Tibial nerve (tissue), 4 donors: ENCODE measurements at places on chromosomes 1 and 21. TPM values are rescaled to one million over a fixed set of nuclear protein-coding genes. Genes with fewer than 3 reads are reported as not detected.

HES5 gene
- not detected for total RNA-seq

DNA sequence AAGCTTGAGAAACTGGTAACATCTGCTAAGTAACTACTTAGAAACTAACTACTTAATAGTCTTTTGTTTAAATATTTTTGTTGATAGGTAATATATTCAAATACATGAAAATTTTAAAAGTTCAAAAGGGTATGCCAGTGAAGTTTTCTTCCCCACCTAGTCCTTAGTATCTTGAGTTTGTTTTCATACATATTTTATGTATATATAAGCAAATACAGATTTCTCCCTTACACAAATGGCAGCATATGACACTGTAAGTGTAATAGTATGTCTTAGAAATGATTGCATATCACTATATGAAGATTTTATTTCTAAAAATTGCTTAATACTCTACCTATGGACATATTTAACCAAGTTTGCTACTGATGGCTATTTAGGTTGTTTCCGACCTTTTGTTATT, 38.9 kb downstream of the MARK1 start:
- no peak overlapping the region for H3K27ac ChIP-seq
- no peak for DNase-seq
- no peaks in the 10 kb centered on the region for H3K4me1 ChIP-seq
- H3K27me3 ChIP-seq = no peaks in the 10 kb centered on the region
- no peak overlapping the region for H3K4me3 ChIP-seq
- H3K36me3 ChIP-seq = no peaks in the 10 kb centered on the region

GRCh38 chr1:213020016-213020415, 4.3 kb upstream of the ANGEL2 start:
- no peak overlapping the region for H3K27ac ChIP-seq
- no peak for DNase-seq
- H3K4me3 ChIP-seq = no peak overlapping the region
- H3K36me3 ChIP-seq = no peaks in the 10 kb centered on the region

- no peaks in the 10 kb centered on the region for H3K36me3 ChIP-seq
- DNase-seq = no peak
Measured at GRCh38 chr1:37741662-37742061, 23.3 kb downstream of the EPHA10 start.

DNA sequence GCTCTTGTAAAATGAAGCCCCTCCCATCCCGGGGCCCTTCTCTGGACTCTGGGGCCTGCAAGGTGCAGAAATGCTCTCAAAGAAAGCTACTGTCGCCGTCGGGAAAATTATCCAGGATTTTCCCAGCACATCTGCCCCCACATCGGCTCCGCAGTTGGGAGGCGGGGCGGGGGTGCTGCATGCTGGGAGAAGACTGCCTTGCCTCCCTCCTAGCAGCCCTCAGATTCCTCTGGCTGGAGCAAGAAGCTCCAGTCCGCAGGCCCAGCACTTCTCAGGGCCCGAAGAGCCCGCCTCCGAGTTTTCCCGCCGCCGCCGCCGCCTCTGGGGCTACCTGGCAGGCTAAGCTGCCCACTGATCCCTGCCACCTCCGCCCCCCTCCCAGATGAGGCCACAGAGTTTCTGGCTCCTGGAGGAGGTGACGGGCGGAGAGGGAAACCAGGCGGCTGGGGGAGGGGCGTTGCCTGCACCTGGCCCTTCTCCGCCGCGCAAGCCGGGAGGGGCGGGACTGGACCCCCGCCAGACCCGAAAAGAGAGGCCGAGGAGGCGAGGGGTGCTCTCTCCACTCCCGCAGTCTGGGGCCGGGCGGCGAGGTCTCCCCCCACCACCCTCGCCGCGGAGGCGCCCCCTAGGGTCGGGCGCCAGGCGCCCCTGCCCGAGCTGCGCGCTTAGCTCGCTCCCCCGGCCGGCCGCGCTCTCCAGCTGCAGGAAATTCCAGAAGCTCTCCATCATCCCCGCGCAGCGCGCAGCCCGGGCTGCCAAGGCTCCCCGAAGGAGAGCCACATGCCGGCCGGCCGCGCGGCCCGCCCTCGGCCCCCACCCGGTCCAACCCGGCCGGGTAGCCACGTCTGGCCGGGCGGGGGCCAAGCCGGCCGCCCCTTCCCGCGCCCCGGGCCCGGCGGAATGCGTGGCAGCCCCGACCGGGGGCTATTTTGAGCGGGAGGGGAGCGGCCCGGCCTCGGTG, 28.8 kb downstream of the AHDC1 start:
- peak overlapping the region; percentile 95 for H3K27ac ChIP-seq
- DNase-seq = no peak
- peak overlapping the region; percentile 49 for H3K4me3 ChIP-seq
- no peaks in the 10 kb centered on the region for H3K27me3 ChIP-seq

DNA sequence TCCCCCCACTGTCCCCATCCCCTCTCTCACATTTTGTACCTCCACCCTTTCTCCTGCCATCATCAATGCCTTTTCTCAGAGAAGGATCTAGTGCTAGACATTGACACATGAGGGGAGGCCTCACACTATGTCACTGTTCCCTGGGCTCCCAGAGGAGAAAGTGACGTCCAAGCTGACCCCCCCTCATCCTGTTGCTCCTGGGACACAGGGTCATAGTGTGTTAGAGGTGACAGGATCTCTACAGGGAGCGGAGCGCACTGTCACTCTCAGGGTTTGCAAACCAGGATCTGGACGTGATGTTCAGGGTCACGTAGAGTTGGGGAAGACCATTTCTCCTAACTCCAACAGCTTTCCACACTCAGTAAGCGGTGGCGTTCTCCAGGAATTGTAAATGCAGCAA, 2.6 kb downstream of the NCMAP start:
- H3K27me3 ChIP-seq = no peaks in the 10 kb centered on the region
- H3K4me1 ChIP-seq = no peaks in the 10 kb centered on the region
- no peak overlapping the region for H3K27ac ChIP-seq
- H3K4me3 ChIP-seq = no peak overlapping the region
- no peaks in the 10 kb centered on the region for H3K36me3 ChIP-seq

DNA sequence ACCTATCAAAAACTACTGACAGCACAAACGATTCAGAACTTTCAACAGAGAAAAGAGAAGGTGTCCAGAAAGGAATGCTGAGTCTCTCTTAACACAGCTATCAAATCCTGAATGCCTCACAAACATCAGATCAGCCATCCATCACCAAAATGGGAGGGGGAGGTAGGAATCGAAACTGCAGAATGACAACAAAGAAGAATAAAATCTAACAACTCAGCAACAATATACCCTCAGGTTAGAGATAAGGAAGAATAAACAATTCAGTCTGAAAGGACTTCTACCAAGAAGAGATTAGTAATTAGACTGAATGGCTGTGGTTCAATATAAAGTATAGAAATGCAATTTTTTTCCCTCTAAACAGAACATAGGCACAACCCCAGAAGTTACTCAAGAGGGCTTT, 94.4 kb downstream of the RERE start:
- no peak for DNase-seq
- no peak overlapping the region for H3K27ac ChIP-seq
- H3K36me3 ChIP-seq = no peaks in the 10 kb centered on the region
- no peaks in the 10 kb centered on the region for H3K27me3 ChIP-seq
- no peaks in the 10 kb centered on the region for H3K4me1 ChIP-seq

GRCh38 chr1:43235451-43236121, 34.2 kb upstream of the TMEM125 start:
- no peaks in the 10 kb centered on the region for H3K36me3 ChIP-seq
- H3K27ac ChIP-seq = no peak overlapping the region
- H3K27me3 ChIP-seq = no peaks in the 10 kb centered on the region

GRCh38 chr1:58848818-58849411, 65.1 kb upstream of the JUN start:
- H3K4me3 ChIP-seq = no peak overlapping the region
- H3K36me3 ChIP-seq = no peaks in the 10 kb centered on the region
- H3K27ac ChIP-seq = no peak overlapping the region
- peaks cover 33% of the 10 kb centered on the region for H3K4me1 ChIP-seq
- no peaks in the 10 kb centered on the region for H3K27me3 ChIP-seq
